KG1 (cell line): ENCODE measurements at places on chromosomes 12 and 14.
A peak's percentile ranks its signal among the peaks of the same experiment; 100 is the strongest.

GRCh38 chr14:79426103-79426755, 785.1 kb downstream of the DIO2 start:
- DNase-seq = no peak

DNA sequence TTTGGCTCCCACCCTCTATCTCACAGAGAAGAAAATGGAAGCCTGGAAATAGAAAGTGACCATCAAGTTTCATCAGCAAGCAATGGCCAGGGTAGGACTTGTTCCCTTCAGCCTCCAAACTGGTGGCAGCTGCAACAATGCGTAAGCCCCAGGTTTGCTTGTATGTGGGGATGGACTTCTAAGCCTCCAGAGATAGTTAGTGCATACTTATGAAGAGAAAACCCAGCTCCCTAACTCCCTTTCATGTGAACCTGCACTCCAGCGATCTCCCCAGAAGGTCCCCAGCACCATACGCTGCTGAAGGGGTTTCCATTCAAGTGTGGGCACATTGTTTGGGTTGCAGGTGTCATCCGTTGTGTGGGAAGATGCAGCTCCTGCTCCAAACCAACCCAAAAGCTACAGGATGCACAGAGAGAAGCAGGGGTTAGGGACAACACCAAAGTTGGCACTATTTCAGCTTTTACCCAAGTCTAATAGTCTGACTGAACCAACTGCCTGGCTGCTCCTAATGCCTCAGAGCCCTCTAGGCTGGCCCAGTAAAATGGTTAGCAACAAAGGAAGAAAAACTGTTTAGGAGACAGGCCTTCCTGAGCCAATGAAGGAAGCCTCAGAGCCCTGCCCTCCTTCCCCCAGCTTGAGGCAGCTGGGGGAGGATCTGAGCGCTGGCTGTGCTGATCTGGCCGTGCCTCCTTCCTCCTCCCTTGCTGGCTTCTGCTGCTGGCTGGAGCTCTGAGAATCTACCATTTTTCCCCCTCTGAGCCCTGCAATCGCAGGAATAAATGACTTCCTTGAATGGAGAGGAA, 12.3 kb downstream of the ZFP36L1 start:
- peak; percentile 27 for DNase-seq

- no peak for DNase-seq
These were observed 876 bp downstream of the LUM start for GRCh38 chr12:91110311-91110924.

DNA sequence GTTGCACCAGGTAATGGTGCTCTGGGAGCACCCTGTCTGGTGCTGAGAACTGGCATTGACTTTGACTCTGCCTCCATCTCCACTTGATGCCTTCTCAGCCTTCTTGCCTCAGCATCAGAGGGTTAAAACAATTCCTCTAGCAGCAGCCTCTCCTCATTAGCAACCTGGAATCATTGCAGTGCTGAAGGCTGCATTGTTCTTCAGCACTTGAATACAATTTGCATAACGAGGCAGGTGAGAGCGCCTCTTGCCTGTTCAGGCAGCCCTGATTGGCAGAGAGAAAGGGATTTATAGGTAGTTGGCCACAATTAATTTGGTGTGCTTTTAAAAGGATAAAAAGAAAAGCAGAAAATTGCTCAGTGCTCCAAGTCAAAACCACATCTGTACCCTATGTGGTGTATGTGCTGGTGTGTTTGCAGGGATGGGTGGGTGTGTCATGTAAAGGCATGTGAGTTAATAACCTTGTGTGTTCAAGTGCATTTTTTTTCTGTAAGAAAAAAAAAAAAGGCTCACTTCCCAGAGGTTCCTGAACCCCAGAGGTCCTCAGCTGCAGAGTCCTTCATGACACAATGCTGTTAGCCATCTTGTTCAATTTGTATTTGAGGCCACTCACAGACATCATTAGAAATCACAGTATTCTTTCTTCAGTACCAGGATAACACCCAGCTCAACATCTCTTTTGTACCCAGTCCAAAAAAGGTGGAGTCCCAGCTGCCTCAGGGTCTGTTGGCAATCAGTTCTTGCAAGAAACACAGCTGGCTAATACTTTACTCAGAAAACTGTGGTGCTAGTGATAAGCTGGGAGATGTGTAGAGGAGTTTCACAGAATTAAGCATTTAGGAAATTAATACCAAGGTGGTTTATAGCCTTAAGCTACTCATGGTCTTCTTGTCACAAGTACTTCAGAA, 385.6 kb downstream of the GRIN2B start:
- DNase-seq = no peak

GRCh38 chr14:88154321-88154720, 149.4 kb downstream of the GPR65 start:
- no peak for DNase-seq

DNA sequence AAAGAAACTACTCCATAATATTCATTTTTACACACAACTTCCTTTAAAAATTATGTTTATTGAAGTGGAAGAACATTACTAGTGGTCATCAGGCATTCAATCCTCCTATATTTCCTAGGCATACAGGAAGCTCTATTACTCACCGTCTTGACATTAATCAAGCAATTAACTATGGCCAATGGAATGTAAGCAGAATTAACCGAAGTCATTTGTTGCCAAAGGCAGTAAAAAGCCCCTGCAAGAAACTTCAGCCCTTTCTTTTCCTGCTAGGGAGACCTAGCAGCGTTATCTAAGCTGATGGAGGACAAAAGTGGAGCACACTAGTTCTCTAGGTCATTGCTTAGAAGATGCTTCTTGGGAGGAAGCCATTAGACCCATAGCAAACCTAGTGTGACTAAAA, 399.6 kb downstream of the KCNH5 start:
- no peak for DNase-seq

GRCh38 chr12:30263434-30263833, 432.2 kb downstream of the IPO8 start:
- DNase-seq = no peak

GRCh38 chr12:16587110-16587453, 18.9 kb downstream of the LMO3 start:
- no peak for DNase-seq

- no peak for DNase-seq
These were observed 56.1 kb upstream of the EIF5 start for GRCh38 chr14:103277931-103278330.

GRCh38 chr12:113479590-113480335, 8.1 kb upstream of the LHX5 start:
- no peak for DNase-seq

DNA sequence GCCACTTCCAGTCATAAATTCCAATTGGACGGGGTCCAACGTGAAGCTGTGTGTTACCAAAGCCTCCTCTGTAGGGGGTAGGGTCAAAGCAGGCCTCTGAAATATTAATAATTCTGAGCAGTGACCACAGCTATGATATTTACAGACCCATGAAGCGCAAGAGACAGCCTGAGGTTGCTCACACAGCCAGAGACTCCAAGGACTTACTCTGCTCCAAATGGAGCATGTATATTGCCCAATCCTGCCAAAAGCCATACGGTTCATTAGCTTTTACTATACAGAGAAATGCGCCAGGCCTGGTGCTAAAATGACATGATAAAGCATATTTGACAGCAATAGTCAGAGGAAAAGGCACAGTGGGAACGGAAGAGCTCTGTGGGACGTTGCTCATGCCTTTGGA, 151.3 kb downstream of the PAH start:
- DNase-seq = no peak

DNA sequence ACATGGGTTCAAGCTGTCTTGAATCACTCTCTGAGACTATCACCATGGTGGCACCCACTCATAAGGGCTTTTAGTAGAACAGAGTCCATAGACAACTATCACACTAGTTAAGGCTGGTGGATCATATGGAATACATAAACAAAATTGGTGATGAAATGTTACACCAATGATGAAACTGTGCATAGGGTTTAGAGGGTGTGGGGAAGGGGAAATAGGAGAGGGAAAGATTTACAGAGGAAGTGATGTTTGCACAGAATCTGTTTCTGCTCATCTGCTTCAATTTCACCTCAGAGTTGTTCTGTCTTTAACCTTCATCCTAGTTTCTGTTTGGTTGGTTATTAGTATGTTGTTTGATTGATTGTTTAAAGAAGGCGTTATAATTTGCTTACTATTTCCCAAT, 2.4 kb upstream of the RXYLT1 start:
- no peak for DNase-seq

- DNase-seq = no peak
These were observed 444.0 kb downstream of the CCER1 start for GRCh38 chr12:90510948-90511347.

- DNase-seq = no peak
These were observed 3.9 kb upstream of the GPR84 start for GRCh38 chr12:54368025-54368708.

GRCh38 chr14:96126783-96127271, 77.8 kb upstream of the BDKRB2 start:
- no peak for DNase-seq

GRCh38 chr12:6724409-6724797, 557 bp downstream of the COPS7A start:
- no peak for DNase-seq

- no peak for DNase-seq
These were observed 29.8 kb downstream of the LGMN start for GRCh38 chr14:92718664-92719063.

GRCh38 chr12:2149091-2149490, 96.3 kb downstream of the CACNA1C start:
- DNase-seq = no peak

DNA sequence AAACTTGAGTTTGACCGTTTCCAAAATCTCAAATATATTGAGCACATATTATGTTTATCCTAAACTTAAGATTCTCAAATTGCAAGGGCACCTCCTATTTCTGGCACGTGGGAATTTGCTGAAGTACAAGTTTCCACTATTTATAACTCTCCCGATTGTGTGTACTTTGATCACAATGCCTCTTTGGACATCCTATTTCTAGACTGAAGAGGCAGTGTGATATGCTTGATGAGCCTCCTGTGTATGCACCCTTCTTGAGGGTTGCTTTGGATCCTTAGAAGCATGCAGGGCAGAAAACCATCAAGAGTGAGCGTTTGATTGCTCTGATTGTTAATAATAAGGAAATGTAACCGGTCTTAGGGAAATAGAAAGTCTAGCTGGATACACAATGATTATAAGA, 218.9 kb upstream of the RBM19 start:
- DNase-seq = no peak

DNA sequence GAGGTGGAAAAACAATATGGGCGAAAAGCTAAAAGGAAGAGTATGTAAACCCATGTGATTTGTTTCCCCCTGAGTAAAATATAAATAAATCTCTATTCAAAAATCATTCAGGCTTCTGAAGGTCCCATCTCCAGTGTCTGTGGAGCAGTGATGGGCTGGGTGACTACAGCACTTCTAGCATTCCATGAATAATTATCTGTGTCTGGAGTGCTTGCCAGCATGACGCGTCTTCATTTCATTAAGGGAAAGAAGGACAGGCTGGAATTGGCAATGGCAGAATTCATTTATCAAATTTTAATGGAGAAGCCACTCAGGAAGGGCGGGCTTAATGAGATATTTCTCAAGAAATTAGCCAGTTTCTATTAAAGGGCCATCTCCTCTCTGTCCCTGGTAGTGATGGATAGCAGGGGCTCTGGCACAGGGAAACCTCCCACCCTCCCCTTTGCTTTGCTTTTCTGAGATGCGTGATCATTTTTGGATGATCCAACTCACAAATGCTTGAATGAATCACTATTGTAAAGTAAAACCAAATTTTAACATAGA, 916.3 kb upstream of the SEL1L start:
- DNase-seq = no peak

- no peak for DNase-seq
These were observed 17.9 kb downstream of the PACS2 start for GRCh38 chr14:105332350-105332874.

DNA sequence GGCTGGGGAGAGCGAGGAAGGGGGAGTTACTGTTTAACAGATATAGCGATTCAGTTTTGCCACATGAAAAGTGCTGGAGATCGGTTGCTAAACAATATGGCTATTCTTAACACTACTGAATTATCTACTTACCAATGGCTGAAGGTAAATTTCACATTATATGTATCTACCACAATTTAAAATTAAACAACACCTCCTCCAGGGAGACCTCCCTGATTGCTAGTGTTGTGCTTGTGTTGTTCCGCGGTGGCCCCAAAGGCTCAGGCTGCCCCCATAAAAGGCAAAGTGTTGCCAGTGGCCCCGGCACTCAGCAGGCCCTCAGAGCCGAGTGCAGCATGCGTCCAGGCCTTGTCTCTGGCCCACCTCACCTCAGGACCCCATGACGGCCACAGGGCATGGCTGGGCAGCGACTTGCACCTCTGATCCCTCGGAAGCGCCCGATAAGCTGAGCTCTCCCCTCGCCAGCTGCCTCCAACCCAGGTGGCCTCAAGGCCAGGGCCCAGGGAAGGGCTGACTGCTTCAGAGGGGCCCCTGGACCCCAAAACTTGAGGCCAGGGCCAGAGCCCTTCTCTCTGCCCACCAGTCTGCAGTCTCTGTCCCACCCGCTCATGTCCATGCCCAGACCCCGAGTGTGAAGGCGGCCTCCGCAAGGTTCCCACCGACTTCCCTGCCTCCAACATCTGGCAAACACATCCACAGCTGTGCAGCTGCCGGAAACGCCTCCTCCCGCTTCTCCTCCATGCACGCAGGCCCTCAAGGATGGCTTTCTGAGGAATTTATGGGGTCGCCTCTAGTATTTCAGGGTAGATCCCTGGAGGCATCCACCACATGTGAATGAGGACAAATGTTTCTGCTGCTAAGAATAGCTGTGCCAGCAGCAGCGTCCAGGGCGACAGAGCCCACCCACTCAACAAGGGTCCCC, 60.0 kb downstream of the NCOR2 start:
- no peak for DNase-seq

DNA sequence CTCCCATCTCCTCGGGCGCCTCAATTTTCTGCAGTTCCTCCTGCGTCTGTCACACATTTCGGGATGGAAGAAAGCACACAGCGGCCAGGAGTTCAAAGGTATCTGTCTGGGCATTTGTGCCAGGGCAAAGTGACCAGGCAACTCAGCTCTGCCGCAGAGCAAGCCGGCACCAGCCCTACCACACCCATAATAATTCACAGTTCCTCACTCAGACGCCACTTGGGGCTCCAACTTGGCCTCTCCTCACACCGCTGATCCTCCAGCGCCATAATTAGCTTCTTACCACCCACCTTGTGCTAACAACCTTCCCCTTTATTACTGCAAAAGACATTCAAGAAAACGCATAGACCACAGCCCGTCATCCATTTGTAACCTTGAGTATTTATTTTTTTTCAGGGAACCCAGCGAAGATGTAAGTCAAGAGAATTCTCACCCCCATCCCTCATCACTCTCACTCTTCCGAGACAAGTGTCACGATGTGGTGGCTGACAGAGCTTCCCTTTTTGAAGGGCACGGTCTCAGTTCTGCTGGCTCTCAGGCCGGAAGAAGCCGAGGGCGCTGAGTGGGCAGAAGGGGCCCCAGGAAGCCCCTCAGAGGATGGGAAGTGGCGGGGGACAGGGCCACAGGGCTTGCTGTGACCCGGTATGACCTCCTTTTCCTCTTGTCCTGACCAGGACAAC, 25.2 kb upstream of the NCOR2 start:
- DNase-seq = no peak

DNA sequence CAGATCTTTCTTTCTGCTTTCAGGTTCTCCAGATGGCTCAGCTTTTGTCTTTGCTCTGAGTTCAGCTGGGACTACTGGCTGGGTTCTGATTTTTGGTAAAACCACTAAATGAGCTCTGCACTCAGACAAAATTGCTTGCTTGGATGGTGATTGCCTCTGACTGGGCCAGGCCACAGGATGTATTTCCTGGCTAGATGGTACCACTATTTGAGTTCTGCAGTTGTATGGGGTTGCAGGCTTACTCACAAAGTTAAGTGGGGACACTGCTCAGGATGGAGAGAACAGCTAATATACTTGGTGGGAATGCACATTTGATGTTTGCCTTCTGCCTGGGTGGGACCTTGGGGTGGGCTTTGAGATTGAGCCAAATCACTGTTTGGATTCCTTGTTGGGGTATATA, 14.0 kb upstream of the OR4Q3 start:
- no peak for DNase-seq
